Activated CD8-positive, alpha-beta memory T cell treated with anti-CD3 and anti-CD28 coated beads, Interleukin-2, amount 10 ng/mL, durations not matched to agents 7 days and 5 days (primary cell): ENCODE measurements at places on chromosomes 2 and 18. TPM values are rescaled to one million over a fixed set of nuclear protein-coding genes. Genes with fewer than 3 reads are reported as not detected.
A peak's percentile ranks its signal among the peaks of the same experiment; 100 is the strongest.

- peaks cover 22% of the 10 kb centered on the region for H3K36me3 ChIP-seq
- peak; percentile 67 for DNase-seq
- peaks cover 62% of the 10 kb centered on the region for H3K4me1 ChIP-seq
- no peak overlapping the region for H3K4me3 ChIP-seq
Measured at GRCh38 chr2:28276076-28276618, 116.5 kb upstream of the FOSL2 start.

DNA sequence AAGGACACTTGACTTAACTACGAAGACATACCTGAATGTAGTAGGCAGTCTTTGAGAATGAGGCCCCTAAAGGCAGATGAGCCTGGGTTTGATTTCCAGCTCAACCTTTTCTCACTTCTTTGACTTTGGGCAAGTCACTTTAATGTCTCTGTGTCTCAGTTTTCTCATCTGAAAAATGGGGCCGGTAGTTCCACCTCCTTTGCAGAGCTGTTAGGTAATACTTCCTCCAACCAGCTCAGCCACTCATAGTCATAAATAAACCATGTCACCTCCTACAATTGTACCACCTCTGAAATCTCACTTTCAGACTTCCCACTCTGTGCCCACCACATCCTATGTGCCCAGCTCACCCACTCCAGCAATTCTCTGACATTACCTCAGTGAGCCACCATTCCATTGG, 10.4 kb downstream of the ARHGAP25 start:
- H3K4me1 ChIP-seq = peaks cover 90% of the 10 kb centered on the region
- H3K27me3 ChIP-seq = no peaks in the 10 kb centered on the region
- peak overlapping the region; percentile 64 for H3K27ac ChIP-seq
- DNase-seq = peak; percentile 62
- H3K36me3 ChIP-seq = peaks cover 68% of the 10 kb centered on the region
- peak overlapping the region; percentile 14 for H3K4me3 ChIP-seq

The ZDBF2 gene
- total RNA-seq = 9.4 TPM

- H3K4me1 ChIP-seq = peaks cover under 1% of the 10 kb centered on the region
- H3K36me3 ChIP-seq = no peaks in the 10 kb centered on the region
- DNase-seq = no peak
- H3K4me3 ChIP-seq = no peak overlapping the region
- peaks cover 47% of the 10 kb centered on the region for H3K27me3 ChIP-seq
Measured at GRCh38 chr2:156903335-156903734, 354.2 kb upstream of the GALNT5 start.

The PSMG2 gene
- total RNA-seq = 106 TPM

DNA sequence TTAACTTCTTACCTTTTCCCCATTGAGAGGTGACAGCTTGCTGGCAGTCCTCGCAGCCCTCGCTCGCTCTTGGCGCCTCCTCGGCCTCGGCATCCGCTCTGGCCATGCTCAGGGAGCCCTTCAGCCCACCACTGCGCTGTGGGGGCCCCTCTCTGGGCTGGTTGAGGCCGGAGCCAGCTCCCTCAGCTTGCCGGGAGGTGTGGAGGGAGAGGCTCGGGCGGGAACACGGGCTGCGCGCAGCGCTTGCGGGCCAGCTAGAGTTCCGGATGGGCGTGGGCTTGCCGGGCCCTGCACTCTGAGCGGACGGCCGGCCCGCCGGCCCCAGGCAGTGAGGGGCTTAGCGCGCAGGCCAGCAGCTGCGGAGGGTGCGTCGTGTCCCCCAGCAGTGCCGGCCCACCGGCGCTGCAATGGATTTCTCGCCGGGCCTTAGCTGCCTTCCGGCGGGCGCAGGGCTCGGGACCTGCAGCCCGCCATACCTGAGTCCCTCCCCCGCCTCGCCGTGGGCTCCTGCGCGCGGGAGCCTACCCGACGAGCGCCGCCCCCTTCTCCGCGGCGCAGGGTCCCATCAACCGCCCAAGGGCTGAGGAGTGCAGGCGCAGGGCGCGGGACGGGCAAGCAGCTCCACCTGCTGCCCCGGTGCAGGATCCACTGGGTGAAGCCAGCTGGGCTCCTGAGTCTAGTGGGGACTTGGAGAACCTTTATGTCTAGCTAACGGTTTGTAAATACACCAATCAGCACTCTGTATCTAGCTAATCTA, 335.0 kb downstream of the CBLN2 start:
- no peak overlapping the region for H3K27ac ChIP-seq
- no peaks in the 10 kb centered on the region for H3K27me3 ChIP-seq
- H3K4me1 ChIP-seq = no peaks in the 10 kb centered on the region
- no peak for DNase-seq

GRCh38 chr2:156526950-156527636, 90.9 kb downstream of the GPD2 start:
- H3K4me3 ChIP-seq = no peak overlapping the region
- H3K36me3 ChIP-seq = peaks cover 11% of the 10 kb centered on the region
- no peaks in the 10 kb centered on the region for H3K27me3 ChIP-seq
- H3K27ac ChIP-seq = no peak overlapping the region
- peaks cover 9% of the 10 kb centered on the region for H3K4me1 ChIP-seq
- no peak for DNase-seq

DNA sequence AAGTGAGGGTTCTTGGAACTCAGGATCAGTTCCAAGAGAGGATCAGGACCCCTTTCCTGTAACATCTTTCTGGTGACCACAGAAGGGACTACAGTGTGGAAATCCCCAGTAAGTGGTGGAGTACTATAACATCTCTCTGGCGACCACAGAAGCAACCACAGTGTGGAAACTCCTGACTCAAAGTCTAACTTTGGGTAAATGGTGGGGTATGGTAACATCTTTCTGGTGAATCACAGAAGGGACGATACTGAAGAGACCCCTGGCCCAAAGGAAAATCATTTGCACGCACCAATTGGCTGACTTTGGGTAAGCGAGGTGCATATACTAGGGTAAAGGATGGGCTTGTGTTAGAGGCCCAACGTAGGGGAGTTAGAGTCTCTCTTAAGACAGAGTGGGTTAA, 56.3 kb upstream of the GULP1 start:
- H3K4me1 ChIP-seq = peaks cover 4% of the 10 kb centered on the region
- no peaks in the 10 kb centered on the region for H3K36me3 ChIP-seq

The NYAP2 gene
- total RNA-seq = not detected

The SLC25A12 gene
- 28.9 TPM for total RNA-seq

The ELOA2 gene
- not detected for total RNA-seq

The TTC27 gene
- 22.6 TPM for total RNA-seq

- no peak overlapping the region for H3K4me3 ChIP-seq
- peaks cover 8% of the 10 kb centered on the region for H3K4me1 ChIP-seq
- no peak for DNase-seq
- H3K27ac ChIP-seq = no peak overlapping the region
Measured at GRCh38 chr18:75267643-75268363, 57.2 kb downstream of the TSHZ1 start.

- H3K27ac ChIP-seq = no peak overlapping the region
- no peak overlapping the region for H3K4me3 ChIP-seq
- peaks cover 7% of the 10 kb centered on the region for H3K4me1 ChIP-seq
- peaks cover 51% of the 10 kb centered on the region for H3K36me3 ChIP-seq
Measured at GRCh38 chr2:99403524-99403923, 66.3 kb downstream of the EIF5B start.

GRCh38 chr2:11775384-11775783, 29.0 kb downstream of the LPIN1 start:
- peaks cover 56% of the 10 kb centered on the region for H3K4me1 ChIP-seq
- peaks cover 57% of the 10 kb centered on the region for H3K36me3 ChIP-seq
- peak overlapping the region; percentile 38 for H3K4me3 ChIP-seq
- no peak for DNase-seq

GRCh38 chr2:200466425-200467418, 43.1 kb downstream of the KCTD18 start:
- peak overlapping the region; percentile 41 for H3K4me3 ChIP-seq
- peaks cover 53% of the 10 kb centered on the region for H3K4me1 ChIP-seq
- no peaks in the 10 kb centered on the region for H3K27me3 ChIP-seq
- DNase-seq = peak; percentile 50
- H3K36me3 ChIP-seq = peaks cover 53% of the 10 kb centered on the region

- H3K27ac ChIP-seq = no peak overlapping the region
- H3K36me3 ChIP-seq = no peaks in the 10 kb centered on the region
- peaks cover 12% of the 10 kb centered on the region for H3K4me1 ChIP-seq
- no peaks in the 10 kb centered on the region for H3K27me3 ChIP-seq
- H3K4me3 ChIP-seq = no peak overlapping the region
- no peak for DNase-seq
Measured at GRCh38 chr18:36772241-36772723, 56.5 kb downstream of the TPGS2 start.

The WDFY1 gene
- 55.0 TPM for total RNA-seq

GRCh38 chr2:186540941-186541340, 48.9 kb upstream of the ITGAV start:
- H3K4me1 ChIP-seq = no peaks in the 10 kb centered on the region
- H3K27ac ChIP-seq = no peak overlapping the region
- peaks cover 18% of the 10 kb centered on the region for H3K27me3 ChIP-seq
- no peak overlapping the region for H3K4me3 ChIP-seq

GRCh38 chr2:10266133-10266620, 36.5 kb upstream of the HPCAL1 start:
- H3K4me1 ChIP-seq = peaks cover 3% of the 10 kb centered on the region
- peaks cover 9% of the 10 kb centered on the region for H3K27me3 ChIP-seq
- no peak overlapping the region for H3K4me3 ChIP-seq
- no peak overlapping the region for H3K27ac ChIP-seq

- peak overlapping the region; percentile 6 for H3K27ac ChIP-seq
- peaks cover 5% of the 10 kb centered on the region for H3K27me3 ChIP-seq
- no peaks in the 10 kb centered on the region for H3K36me3 ChIP-seq
- peaks cover 7% of the 10 kb centered on the region for H3K4me1 ChIP-seq
Measured at GRCh38 chr2:231605607-231606091, 13.0 kb downstream of the TEX44 start.

The CCDC74A gene
- total RNA-seq = 3.0 TPM

- peaks cover 4% of the 10 kb centered on the region for H3K36me3 ChIP-seq
- H3K27me3 ChIP-seq = no peaks in the 10 kb centered on the region
- no peak for DNase-seq
- no peak overlapping the region for H3K4me3 ChIP-seq
- H3K27ac ChIP-seq = no peak overlapping the region
- H3K4me1 ChIP-seq = peaks cover 28% of the 10 kb centered on the region
Measured at GRCh38 chr2:60972889-60973656, 44.4 kb upstream of the PEX13 start.

The PXDN gene
- total RNA-seq = 2.0 TPM

The OTOS gene
- total RNA-seq = not detected

- DNase-seq = no peak
- no peaks in the 10 kb centered on the region for H3K4me1 ChIP-seq
- H3K27me3 ChIP-seq = peaks cover 4% of the 10 kb centered on the region
- H3K36me3 ChIP-seq = no peaks in the 10 kb centered on the region
- no peak overlapping the region for H3K4me3 ChIP-seq
Measured at GRCh38 chr2:189608170-189608569, 27.6 kb upstream of the SLC40A1 start.

DNA sequence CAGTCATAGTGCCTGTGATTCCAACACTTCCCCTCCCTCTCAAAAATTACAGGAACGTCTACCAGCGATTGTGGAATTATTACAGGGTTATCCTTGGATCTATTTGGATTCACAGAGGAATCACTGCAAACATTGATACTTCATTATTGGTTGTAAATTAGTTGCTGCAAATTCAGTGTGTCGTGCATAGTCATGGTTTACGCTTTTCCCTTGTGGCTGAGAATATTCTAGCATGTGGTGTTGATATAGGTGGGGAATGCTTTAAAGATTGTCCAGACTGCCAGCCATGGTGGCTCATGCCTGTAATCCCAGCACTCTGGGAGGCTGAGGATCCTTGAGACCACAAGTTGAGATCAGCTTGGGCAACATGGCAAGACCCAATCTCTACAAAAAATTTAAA, 48.7 kb upstream of the PDK1 start:
- no peaks in the 10 kb centered on the region for H3K27me3 ChIP-seq

GRCh38 chr2:220743203-220743602, 828.9 kb downstream of the EPHA4 start:
- no peaks in the 10 kb centered on the region for H3K27me3 ChIP-seq
- no peaks in the 10 kb centered on the region for H3K4me1 ChIP-seq
- no peaks in the 10 kb centered on the region for H3K36me3 ChIP-seq
- no peak overlapping the region for H3K27ac ChIP-seq
- no peak overlapping the region for H3K4me3 ChIP-seq

The ATP6V1B1 gene
- not detected for total RNA-seq

The CAMKMT gene
- 13.3 TPM for total RNA-seq

- H3K27me3 ChIP-seq = no peaks in the 10 kb centered on the region
- no peak overlapping the region for H3K4me3 ChIP-seq
- H3K4me1 ChIP-seq = no peaks in the 10 kb centered on the region
- H3K36me3 ChIP-seq = no peaks in the 10 kb centered on the region
- DNase-seq = no peak
Measured at GRCh38 chr2:223122781-223123180, 70.8 kb downstream of the KCNE4 start.

- H3K27ac ChIP-seq = no peak overlapping the region
- H3K4me3 ChIP-seq = no peak overlapping the region
- peaks cover 6% of the 10 kb centered on the region for H3K4me1 ChIP-seq
- H3K27me3 ChIP-seq = peaks cover 2% of the 10 kb centered on the region
- no peak for DNase-seq
Measured at GRCh38 chr2:85917887-85918795, 29.4 kb upstream of the ST3GAL5 start.
